ENCODE measurements at places on chromosomes 3 and 15.

DNA sequence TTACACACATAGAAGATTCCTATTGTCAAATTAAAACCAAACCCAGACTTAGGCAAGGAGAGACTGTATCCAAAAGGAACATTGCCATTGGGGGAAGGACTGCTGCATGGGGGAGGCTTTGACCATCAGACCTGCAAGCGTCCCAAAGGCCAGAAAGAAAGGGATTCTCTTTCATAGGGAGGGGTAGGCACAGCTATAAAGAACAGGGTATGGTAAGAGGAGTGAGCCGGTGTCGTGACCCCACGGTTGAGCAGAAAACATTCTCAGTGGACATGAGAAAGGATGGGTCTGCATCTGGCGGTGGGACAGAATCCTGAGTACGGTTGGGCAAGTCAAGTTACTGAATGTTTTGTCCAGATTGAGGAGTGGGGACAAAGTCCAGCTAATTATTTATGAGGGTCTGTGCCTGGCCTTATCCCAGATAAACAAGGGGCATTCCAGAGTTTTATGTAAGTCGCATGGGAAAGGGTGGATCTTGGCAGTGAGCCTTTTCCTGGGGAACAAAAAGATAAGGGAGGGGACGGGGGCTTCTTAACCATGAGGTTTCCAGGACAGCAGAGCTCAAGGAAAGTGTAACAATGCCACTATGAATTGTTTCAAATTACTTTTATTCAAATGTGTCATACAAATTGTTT is 357.8 kb downstream of the OCA2 start:
- no peak for DNase-seq

DNA sequence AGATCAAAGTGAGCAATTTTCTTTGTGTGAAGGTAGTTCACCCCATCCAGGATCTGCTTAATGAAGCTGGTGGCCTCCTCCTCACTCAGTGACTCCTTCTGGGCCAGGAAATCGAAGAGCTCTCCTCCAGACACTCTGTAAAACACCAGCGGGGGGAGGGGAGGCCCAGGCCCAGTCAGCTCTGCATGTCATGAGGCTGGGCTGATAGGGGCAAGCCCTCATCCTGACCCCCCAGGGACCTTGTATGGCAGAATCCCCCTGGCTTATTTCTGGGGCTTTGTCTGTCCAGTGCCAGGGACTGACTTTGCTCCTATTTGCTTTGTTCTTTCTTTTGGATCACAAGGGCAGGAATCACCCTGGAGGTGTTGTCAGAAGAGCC is 74.9 kb downstream of the DAPK2 start:
- DNase-seq, result peak; percentile 30

DNA sequence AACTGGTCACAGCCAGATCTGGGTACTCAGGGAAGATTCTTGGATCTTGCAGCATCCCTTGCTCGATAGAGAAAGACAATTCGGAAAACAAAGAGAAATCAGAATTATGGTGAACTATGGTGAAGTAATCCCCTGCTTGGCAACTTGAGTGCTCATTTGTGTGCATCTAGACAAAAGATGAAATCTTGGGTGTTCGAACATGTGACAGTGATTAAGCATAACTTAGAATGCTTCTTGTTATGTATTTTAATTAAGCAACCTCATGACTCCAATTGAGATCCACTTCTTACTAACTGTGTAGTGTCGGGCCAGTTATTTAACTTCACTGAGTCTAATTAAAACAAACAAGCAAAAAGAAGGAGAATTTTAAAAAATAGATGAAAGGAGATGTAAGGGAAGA is 56.5 kb downstream of the ZNF385D start:
- no peak for DNase-seq

DNA sequence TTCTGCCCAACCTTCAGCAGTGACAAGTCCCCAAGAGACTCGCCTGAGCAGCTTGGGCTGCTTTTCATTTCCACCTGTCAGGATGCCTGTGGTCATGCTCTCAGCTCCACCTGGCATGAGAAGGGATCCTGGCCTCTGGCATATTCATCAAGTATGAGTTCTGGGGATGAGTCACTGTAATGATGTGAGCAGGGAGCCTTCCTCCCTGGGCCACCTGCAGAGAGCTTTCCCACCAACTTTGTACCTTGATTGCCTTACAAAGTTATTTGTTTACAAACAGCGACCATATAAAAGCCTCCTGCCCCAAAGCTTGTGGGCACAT is 3.5 kb downstream of the MYD88 start:
- no peak for DNase-seq

DNA sequence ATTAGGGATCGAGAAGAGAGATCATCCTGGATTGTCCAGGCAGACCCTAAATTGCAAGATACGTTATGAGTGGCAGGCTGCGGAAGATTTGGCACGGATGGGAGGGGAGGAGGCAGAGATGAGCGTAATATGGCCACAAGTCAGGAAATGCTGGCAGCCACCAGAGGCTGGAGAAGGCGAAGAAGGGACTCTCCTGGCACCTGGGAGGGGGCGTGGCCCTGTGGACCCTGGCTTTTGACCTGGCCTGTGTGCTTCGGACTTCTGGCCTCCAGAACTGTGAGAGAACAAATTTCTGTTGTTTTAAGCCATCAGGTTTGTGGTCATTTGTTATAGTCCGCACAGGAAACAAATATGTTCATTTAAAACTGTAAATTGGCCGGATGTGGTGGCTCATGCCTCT is 31.9 kb upstream of the IGF1R start:
- DNase-seq, result no peak

- no peak for DNase-seq
Measured at GRCh38 chr15:74220475-74221248, 15.5 kb upstream of the CCDC33 start.

DNA sequence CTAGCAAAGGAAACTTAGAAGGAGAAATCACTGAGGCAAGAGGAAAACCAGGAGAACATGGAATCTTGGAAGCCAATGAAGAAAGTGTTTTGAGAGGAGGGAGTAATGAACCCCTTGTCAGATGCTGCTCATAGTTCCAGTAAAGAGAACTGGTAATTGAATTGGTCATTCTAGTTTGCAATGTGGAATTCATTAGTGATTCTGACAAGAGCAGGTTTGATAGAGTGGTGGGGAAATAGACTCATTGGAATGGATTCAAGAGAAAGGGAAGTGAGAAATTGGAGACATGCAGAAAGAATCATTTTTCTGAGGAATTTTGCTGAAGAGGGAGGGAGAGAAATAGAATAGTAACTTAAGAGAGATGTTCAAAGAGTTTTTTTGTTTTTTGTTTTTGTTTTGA is 21.0 kb downstream of the GLCE start:
- no peak for DNase-seq

All from small intestine (tissue), 16 donors.